ENCODE measurements at places on chromosomes 2 and 18.

GRCh38 chr2:2926858-2927175 lies 450.8 kb downstream of the EIPR1 start:
- DNase-seq, result no peak

DNA sequence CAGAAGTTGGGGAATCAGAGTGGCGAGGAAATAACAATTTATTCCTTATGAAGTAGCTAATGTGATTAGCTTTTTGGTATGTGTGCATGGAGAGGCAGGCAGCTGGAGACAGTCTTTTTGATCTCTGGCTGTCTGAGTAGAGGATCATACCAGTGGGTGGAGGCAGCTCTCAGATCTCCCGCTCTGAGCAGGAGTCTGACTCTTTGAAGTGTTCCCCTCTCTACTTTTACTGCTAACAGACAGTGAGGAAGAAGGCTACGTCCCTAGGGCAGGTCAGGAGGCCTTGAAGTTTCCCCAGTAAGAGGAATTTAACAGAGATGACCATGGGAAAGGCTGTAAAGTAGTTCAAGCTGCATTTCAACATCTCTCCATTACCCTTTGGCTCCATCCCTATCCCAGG lies 111.9 kb upstream of the REG3A start:
- DNase-seq, result no peak

DNA sequence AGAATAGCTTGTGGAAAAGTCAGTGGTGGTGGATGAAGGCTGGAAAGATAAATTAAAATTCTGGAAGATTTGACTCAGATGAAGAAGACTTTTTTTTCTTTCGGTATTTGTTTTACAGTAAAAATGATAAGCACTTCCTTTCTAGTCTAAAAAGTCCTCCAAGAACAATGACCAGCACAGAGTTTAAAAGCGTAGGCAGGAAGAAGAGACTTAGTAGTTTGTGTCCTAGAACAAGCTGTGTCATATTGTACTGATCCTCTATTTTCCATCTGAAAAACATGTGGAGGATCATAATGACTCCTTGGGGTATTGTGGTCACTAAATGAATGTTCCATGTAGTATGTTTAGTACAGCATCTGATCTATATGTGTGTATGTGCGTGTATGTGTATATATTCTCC lies 132.4 kb upstream of the FSHR start:
- DNase-seq, result no peak

DNA sequence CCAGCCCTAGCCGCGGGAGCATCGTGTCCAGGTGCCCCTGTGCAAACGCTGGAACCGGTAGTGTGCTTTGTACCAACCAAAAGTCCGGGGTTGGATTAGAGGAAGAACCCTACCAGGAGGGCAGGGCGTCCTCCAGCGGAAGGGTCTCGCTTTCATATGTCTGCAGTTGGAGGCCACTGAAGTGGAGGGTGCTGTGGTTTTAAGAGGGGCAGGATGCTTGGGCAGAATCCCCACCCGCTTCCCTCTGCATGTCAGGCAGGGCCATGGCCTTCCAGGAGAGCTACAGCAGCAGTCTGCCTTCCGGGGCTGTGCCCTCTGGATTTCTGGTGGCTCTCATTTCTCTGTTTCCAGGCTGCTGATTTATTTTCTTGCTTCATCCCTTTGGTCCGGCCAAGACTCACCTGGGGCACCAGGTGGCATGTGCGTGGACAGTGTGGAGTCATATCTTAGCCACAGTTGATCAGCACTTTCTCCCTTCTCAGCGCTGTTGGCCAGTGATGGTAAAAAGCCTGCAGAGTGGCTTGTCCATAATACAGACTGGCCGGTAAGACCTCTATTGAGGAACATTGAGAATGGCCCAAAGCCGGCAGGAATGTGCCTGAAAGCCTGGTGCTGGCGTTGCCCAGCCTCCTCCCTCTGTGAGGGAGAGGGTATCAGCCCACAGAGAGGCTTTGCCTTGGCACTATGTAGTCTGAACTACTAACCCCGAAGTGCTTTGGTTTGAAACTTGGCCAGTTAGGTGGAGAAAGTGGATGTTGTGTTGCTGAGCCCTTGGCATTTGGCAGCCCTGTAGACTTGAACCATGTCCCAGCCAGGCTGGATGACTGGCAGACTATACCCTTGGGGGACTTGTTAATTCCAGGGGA lies 1.8 kb downstream of the AGAP1 start:
- no peak for DNase-seq

DNA sequence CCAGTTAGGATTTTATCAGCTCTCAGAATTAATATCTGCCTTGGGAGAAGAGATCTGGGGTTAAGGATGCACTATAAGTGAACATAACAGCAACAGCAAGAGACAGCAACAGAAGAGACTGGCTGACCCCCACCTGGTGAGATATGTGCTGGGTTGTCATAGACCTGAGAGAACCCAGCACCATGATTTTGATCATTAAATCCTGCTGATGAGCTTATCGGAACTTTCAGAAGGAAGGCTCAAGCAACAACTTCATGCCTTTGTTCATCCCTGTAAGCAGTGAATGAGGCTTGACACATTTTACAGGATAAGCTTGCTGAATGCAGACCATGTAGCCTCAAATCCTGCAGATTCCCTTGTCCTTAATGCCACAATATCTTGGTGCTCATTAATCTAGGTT lies 100.0 kb downstream of the POLE4 start:
- DNase-seq, result no peak

DNA sequence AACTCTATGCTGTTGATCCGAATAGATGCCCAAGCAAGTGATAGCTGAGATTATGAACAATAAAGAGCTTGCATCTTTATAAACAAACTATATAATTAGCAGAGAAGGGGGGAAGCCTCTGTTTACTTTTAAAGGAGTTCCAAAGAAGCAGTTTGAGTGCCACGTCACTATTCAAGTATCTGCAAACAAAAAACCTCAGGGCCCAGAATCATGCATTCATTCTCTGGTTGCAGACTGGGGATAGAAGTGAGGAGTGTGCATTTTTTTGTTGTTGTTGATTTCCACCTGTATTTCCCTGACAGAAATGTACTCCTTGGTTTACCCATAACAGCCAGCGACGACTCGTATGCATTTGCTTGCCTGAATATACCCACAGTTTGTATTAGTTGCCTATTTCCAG lies 264.3 kb downstream of the PTGR3 start:
- no peak for DNase-seq

DNA sequence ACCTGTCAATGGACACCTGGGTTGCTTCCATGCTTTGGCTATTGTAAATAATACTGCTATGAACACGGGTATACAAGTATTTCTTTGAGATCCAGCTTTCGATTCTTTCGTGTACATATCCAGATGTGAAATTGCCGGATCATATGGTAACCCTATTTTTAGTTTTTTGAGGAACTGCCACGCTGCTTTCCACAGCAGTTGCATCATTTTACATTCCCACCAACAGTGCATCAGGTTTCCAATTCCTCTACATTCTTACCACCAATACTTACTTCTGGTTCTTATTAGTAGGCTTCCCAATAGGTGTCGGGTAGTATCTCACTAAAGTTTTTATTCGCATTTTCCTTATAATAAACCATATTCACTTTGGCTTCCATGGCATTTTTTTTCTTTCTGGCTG lies 69.6 kb downstream of the PID1 start:
- no peak for DNase-seq

DNA sequence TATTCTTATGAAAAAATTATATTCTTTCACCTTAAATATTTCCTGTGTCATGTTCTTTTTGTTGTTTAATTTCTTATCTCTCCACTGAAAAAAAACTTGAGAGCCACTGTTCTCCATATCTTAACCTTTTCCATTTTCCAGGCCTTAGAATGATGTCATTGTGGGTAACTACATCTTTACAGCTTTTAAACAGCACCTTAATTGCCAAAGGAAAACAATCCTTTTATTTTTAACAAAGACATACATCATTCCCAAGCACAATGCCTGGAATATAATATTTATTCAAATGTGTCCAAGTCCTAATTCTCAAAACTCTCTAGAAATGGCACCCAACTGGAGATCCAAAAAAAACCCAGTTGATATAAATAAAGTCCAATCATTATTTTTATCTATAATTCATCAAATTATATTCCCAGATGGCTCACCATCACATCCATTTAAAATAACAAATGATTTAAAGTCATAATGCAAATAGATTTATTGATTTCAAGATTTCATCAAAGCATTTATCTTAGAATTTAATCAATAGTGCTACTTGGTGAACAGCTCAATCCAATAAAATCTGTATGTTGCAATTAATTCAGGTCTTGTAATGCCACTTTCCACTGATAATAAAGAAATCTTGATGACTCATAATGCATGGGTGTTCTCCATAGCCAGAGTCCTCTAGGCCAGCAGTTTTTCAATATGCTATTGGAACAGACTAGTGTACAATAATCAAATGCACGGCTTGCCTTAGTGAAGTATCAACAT lies 107.1 kb upstream of the MAPRE2 start:
- DNase-seq, result no peak

DNA sequence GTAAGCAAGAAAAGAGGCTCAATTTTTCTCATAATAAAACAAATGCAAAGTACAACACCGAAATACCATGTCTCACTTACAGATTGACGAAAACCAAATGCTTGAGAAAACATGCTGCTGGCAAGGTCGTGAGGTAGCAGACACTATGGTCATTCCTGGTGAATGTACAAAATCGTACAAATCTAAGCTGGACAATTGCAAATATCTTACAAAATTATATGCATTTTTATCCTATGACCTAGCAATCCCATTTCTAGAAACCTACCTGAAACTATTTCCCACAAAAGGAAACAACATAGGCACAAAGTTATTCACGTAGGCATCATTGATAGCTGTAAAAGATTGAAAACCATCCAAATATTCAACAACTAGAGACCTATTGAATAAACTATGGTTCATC lies 54.0 kb downstream of the SCG2 start:
- no peak for DNase-seq

- peak; percentile 48 for DNase-seq
Observed at GRCh38 chr2:149561309-149561926, 26.2 kb downstream of the MMADHC start.

DNA sequence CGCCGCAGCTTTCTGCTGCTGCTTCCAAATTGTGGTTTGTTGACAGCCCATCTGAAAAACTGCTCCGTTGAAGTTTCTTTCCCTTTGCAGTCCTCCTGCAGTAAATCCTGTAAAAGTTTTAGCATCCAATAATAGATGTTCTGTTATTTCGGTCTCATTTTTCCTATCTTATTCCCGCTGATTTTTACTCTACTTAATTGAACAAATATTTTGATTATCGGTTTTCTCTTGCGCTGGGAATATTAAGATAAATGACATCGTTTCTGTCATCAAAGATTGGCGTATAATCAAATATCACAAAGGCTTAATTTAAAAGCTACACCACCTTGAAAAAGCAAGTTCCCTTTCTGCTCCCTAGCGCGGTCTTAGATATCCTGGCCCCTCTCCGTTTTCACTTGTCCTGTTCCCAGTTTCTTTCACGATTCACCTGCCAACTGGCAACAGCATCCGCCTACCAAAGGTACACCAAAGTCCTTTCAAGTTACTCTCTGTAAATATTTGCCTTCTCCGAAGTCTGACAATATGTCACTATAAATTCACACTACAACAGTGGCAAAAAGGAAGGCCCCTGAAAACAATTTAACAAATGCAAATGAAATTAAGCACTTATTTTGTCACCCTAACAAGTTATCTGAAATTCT lies 1.0 kb upstream of the STRN start:
- no peak for DNase-seq

GRCh38 chr2:77009307-77009706 lies 512.9 kb downstream of the LRRTM4 start:
- no peak for DNase-seq

GRCh38 chr2:38398739-38399138 lies 21.7 kb upstream of the ATL2 start:
- no peak for DNase-seq

DNA sequence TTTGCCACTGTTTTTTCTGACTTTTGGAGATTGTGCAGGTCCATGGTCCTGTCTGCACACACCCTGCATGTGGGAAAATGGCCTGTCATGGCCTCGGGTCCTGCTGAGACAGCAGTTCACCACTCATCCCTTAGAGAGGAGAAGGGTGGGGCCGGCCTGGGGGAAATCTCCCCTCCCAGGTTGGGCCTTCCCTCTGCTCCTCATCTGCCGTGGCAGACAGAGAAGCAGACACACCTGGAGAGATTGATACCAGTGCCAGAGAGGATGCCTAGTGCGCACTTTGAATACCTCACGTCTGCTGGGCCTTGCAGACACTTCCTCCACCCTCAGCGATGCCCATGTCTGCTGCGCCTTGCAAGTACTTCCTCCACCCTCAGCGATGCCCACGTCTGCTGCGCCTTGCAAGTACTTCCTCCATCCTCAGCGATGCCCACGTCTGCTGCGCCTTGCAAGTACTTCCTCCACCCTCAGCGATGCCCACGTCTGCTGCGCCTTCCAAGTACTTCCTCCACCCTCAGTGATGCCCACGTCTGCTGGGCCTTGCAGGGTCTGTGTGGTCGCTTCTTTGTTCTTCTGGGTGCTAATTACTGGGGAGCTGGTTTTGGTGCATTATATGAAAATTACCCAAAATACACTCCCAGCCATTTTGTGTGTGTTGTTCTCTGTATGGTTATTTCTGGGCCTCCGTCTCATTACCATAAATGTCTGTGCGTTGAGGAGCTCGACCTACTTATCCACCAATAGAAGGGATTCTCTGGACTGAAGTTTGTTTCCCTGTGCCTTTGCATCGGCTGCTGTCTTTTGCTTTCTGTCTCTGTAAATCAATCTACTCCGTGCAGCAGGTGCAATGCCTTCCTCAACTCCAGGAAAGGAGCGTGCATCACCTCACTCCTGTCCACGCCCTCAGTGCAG lies 186.9 kb upstream of the PXDN start:
- DNase-seq, result no peak

GRCh38 chr2:101048756-101049155 lies 46.7 kb downstream of the RPL31 start:
- DNase-seq, result no peak

DNA sequence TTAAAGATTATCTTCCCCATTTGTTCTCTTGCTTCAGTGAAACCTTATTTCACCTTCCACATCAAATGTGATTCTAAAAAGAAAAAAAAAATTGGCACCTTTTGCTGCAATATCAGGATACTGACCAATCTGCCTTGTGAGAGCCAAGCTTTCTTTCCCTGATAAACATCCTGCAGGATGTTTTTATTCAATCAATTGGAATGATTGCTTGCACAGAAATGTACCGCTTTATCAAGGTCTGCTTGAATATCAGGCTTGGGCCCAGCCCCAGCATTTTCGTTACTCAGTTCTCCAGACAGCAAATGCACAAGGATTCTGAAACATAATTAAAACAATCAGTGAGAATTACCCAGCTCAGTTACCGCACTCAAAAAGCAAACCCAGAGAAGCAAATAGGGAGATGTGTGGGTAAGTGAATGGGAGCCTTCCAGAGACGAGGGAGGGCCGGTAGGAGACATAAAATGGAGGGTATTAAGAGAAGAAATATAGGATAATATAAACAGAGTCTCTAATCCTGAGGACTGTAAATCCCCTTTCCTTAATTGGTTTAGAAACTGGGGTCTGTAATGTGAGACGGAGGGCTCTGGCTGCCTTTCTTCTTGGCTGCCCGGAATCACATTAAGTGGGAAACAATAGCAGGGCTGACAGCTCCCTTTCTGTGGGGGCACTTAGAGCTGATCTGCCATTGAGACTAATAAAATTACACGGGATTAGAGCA lies 291.8 kb downstream of the ICOS start:
- DNase-seq, result no peak
